Inflammatory macrophage treated with lipopolysaccharide for 4 hours (primary cell): ENCODE measurements at places on chromosomes 3 and 15.

DNA sequence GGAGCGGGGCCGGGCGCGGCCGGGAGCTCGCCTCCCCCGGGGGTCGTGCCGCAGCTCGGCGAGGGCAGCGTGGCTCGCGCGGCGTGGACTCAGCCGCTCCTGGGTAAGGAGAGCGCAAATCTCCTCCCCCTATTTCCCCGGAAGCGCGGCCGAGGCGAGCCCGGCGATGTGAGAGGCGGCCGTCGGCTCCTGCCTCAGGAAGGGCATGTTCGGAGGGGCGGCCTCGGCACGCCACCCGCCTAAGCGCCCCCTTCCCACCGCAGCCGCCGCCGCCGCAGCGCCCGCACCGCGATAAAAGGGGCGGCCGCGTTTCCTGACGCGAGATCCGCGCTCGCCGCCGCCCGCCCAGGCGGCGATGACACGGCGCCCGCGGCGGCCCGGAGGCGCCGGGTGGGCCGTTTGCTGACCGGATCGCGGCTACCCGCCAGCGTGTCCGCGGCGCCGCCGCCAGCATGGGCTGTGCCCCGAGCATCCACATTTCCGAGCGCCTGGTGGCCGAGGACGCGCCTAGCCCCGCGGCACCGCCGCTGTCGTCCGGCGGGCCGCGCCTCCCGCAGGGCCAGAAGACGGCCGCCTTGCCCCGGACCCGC, at the start of gene PDE8A:
TSS of gene PDE8A (plus strand) at position 146 of the 590 bp plus-strand sequence. CDS start at position 453, 307 bp downstream.
- DNase-seq: peak; percentile 60

GRCh38 chr3:125078951-125079674, 23.3 kb upstream of the HEG1 start:
- no peak for DNase-seq

- no peak for DNase-seq
Measured at GRCh38 chr15:28886431-28887338, 911 bp downstream of the APBA2 start.

GRCh38 chr3:23752126-23752525, 53.6 kb upstream of the UBE2E1 start:
- no peak for DNase-seq

GRCh38 chr3:128663151-128663550, 12.5 kb upstream of the RPN1 start:
- no peak for DNase-seq
